Small intestine (tissue), 16 donors: ENCODE measurements at places on chromosomes 16 and 17.

DNA sequence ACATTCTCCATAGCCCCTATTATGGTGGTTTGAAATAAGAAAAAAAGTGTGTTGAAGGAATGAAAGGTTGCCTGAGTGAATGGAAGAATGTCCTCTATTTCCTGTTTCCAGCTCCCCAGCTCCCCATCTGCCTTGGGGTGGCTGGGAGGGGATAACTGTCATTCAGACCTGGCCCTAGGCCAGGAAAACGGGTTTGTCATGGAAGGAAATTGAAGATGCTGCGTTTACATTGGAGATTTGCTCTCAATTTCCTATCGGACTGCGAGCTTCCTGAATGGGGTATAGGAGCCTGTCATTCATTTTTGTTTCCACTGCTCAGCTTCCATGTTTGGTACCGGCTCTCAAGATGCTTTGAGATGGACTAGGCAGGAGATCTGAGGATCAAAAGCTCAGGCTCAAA, 2.2 kb upstream of the FZD2 start:
- no peak overlapping the region for H3K4me3 ChIP-seq
- H3K27ac ChIP-seq = no peak overlapping the region

GRCh38 chr17:8700546-8700945, 44.1 kb downstream of the CCDC42 start:
- no peaks in the 10 kb centered on the region for H3K27me3 ChIP-seq
- no peak overlapping the region for H3K27ac ChIP-seq
- H3K36me3 ChIP-seq = no peaks in the 10 kb centered on the region
- no peak for DNase-seq
- H3K4me1 ChIP-seq = no peaks in the 10 kb centered on the region

DNA sequence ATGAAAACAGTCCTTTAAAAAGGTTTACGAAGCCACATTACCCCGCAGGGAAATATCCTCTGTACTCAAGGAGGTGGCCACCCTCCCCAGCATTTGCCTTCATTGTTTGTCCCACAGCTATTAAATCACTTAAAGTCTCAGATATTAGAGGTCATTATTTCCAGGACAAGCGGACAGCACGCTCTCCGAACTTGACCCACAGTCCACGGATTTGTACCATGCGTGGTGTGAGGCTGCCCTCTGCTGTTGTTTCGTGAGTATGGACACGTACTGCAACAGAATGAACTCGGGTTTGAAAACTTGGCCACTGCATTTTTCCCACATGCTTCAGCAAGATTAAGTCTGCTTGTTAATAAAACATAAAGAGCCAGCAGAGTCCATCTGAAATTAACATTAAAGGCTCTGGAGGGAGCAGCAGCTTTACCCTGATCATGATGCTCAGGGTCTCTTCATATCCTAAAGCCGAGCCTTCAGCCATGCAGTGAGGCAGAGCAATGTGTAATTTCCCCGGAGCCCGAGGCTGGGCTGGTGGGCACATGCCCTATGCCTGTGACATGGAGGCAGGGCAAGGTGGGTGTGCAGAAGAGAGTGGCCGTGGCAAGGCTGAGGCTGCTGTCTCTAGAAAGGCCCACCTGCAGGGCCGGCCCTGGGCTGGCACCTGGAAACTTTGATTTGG, 19.7 kb downstream of the MEAK7 start:
- peaks cover 7% of the 10 kb centered on the region for H3K36me3 ChIP-seq
- H3K4me1 ChIP-seq = no peaks in the 10 kb centered on the region
- H3K27ac ChIP-seq = no peak overlapping the region
- DNase-seq = peak; percentile 62
- H3K4me3 ChIP-seq = no peak overlapping the region

- no peaks in the 10 kb centered on the region for H3K27me3 ChIP-seq
- H3K27ac ChIP-seq = no peak overlapping the region
- peak; percentile 12 for DNase-seq
- H3K4me1 ChIP-seq = no peaks in the 10 kb centered on the region
These were observed 4.9 kb upstream of the PHAF1 start for GRCh38 chr16:67104845-67105244.

DNA sequence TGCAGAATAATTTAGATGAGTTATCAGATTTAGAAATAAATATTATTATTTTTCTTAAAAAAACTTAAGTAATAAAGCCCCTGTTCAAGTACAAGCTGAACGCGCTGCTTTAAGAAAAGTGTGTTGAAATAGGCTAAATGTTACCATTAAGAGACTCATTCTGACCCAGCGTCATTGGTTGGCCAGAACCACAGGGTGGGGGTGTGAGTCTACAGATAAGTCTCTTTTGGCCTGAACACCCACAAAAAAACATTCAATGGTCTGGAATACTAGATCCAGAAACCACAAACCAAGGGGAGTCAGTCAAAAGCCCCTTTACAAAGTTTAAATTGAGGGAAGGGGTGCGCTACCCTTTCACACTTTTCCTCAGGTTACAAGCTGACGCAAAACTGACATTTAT, 776.1 kb downstream of the KCNJ2 start:
- H3K4me3 ChIP-seq = no peak overlapping the region
- no peaks in the 10 kb centered on the region for H3K36me3 ChIP-seq
- no peak overlapping the region for H3K27ac ChIP-seq
- H3K4me1 ChIP-seq = no peaks in the 10 kb centered on the region
- DNase-seq = no peak
